Cerebellum (tissue), 4 donors: ENCODE measurements at places on chromosomes 11 and 22.

DNA sequence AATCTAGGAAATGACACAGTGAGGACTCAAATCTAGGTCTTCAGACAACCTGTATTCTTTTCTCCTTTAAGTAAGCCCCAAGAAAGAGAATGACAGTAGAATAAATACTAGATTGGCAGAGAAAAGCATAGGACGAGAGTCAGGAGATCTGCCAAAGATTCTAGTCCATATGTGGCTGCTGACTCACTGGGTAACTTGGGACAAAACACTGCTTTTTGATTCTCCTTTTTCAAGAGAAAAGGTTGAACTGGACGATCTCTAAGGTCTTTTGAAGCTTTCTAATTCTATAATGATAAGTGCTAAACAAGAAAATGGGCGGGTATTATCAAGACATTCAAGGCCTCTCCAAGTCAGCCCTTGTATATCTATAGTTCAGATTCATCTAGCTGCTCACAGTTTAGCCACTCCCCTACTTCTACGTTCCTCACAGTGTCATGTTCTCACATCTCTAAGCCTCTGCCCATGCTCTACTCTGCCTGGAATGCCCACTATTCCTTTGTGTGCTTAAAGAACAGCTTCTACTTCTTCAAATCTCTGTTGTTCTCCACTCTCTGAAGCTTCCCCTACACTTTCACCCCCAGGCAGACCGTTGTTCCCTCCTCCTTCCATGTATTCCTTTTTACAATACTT, 53.0 kb downstream of the RELT start:
- DNase-seq: no peak

GRCh38 chr11:73184953-73185671, 33.0 kb upstream of the P2RY2 start:
- no peak for DNase-seq

GRCh38 chr11:44760477-44760872, 33.7 kb downstream of the TSPAN18 start:
- DNase-seq: no peak

- no peak for DNase-seq
These were observed 59.9 kb upstream of the PRDM11 start for GRCh38 chr11:45086526-45086925.

GRCh38 chr22:38104084-38104483, 6.4 kb downstream of the BAIAP2L2 start:
- no peak for DNase-seq

DNA sequence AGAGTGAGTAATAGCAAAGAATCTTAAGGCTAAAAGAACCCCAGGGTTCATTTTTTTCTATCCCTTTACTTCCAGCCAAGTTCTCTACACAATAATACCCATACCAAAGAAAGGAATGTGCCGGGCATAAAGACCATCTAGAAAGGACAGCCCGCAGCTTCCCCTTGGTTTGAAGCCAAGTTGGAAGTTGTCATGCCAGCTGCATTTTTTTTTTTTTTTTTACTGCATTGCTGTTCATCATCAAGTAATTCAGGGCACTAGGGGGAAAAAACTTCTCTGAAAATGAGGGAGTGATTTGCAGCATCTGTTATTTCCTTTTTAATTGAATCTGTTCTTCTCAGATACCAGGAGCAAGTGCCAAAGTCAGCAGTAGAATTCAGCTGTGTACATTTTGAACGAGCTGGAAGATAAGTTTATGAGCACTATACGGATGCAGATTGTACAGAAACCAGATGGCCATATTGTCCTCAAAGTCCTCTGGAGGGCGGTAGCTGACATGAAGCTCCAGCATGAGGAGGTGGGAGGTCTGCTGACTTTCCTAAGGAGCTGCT, 56.4 kb downstream of the UBASH3B start:
- DNase-seq: no peak

DNA sequence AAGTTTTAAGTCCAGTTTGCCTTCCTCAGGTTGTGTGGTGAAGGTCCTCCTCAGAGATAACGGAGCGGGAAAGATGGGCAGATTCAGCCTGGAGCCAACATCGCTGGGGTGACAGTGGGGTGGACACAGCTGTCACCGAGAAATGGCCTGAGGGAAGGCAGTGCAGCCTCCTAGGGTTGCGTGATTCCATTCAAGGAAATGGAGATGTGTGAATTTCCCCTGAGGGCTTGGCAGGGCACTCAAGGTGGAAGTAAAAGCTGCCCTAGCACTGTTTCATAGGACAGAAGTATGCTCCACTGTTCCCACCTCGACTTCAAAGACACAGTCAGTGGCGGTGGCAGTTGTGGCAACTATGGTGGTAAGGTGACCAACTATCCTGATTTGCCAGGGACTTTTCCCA, 15.4 kb upstream of the CAT start:
- DNase-seq: no peak

- DNase-seq: no peak
These were observed 20.9 kb downstream of the DKK3 start for GRCh38 chr11:11987503-11988022.

GRCh38 chr11:8871171-8871775, 39.7 kb upstream of the AKIP1 start:
- peak; percentile 53 for DNase-seq

DNA sequence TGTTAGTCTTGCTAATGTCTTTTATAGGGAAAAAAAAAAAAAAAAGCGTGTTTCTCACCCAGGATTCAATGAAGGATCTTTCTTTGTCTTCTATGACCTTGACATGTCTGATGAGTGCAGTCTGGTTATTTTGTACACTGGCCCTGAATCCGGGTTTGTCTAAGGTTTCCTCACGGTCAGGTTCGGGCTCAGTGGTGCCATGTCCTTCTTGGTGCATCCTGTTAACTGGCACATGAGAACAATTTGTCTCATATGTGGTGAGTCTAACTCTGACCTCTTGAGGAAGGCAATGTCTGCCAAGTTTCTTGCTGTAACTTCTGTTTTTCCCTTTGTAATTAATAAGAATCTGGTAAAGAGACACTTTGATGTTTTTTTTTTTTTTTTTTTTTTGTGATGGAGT, 12.5 kb downstream of the F2 start:
- no peak for DNase-seq

GRCh38 chr11:65773784-65774411, 6.9 kb downstream of the AP5B1 start:
- DNase-seq: no peak

DNA sequence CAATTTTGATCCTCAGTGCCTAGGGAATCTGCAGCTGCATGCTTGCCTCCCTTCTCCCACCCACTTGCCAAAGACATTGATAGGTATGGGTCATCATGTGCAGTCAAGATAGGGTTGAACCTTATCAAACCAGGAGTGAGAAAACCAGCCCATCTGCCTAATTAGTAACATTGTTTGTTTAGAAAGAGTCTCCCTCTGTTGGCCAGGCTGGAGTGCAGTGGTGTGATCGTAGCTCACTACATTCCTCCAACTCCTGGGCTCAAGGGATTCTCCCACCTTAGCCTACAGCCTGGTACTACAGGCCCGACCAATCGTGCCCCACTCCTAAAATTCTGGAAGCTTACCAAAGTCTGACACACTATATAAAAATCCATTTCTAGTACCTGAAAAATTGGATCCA, 4.6 kb downstream of the C11orf71 start:
- DNase-seq: no peak

DNA sequence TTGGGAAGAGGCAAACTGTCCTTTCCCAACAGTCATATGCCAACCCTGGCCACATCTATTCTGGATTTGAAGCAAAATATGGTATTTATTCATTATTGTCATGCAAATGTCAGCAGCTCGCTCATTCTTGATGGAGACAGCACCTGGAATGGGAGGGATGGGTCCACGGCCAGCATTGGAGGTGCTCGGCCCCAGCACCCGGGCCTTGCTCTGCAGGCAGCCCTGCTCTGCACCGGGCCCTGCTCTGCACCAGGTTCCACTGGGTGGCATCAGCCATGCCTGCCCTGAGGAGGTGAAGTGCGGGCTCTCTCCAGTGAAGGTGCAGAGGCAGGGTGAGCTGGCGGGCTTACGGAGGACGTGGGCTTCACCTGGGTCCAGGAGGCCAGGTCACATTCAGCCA, 19.8 kb downstream of the LRP5 start:
- no peak for DNase-seq

DNA sequence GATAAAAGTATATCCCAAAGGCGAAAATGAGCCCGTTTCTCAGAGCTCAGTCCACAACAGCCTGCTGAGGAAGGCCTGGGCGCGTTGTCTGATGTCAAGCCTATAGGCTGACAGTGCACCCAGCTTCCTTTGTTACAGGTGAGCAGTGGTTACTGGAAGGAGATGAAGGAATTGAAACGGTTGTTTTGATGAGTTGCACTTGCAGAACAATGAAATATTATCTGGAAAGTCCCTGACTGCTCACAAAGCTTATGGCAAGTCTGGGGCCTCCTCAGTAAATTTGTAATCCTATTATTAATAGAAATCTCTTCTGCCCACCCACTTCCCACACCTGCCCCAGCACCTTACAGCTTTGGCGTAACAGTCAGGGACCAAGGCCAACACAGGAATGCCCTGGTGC, 77.8 kb downstream of the C11orf91 start:
- DNase-seq: no peak

DNA sequence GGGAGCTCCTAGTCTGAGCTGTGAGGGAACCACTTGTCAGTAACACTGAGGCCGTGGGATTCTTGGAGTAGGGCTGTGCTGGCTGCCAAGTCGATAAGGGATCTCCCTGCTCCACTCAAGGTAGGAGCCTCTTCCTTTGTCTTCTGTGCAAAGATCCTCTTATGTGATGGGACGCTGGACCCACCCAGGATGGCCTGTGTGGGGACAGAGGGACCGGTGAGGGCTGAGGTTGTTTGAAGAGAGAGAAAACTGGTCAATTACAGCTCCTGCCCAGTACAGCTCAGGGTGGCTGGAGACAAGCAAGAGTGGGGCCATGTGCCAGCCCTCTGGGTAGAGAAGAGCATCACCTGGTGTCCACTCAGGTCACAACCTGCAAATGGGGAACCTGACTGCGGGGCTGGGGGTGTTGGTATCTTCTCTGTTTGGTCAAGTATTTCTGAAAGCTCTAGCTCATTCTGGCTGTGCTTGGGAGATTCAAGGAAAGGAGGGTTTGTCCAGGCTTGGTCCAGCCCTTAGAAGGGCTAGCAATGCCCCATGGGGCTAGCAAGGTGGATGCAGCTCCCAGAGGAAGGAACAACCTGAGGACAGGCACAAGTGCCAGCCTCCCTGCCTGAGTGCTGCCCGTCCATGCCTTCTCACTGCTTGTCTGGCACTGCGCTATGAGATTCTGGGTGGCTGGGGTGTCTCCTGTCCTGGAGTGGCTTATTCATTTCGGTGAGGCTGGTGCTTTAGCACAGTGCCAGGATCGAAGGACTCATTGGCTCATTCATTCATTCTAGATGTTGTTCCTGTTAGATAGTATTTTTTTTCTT, 27.6 kb upstream of the BAIAP2L2 start:
- no peak for DNase-seq
